ENCODE measurements at places on chromosomes 1 and 21.

GRCh38 chr1:209398313-209398991 is 185.1 kb upstream of the CAMK1G start:
- DNase-seq = no peak

- DNase-seq = peak; percentile 93
Observed at GRCh38 chr1:156070548-156070947, 9.6 kb downstream of the RAB25 start.

- no peak for DNase-seq
Observed at GRCh38 chr1:6247651-6248050, 3.7 kb downstream of the HES3 start.

DNA sequence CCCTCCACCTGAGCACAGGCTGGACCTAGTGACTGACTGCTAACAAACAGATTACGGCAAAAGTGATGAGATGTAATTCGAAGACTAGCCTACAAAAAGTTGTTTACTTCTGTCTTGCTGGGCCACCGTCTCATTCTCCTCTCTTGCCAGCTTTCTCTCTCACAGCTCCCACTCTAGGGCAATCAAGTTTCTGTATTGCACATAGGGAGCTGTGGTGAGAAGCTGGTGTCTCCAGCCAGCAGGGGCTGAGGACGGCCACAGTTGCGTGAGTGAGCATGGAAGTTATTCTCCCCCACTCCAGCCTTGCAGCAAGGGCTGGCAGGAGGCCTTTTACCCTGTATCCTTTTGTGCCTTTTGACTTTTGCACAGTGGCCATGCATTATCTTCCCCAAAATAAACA is 8.6 kb upstream of the COL6A2 start:
- DNase-seq = no peak

DNA sequence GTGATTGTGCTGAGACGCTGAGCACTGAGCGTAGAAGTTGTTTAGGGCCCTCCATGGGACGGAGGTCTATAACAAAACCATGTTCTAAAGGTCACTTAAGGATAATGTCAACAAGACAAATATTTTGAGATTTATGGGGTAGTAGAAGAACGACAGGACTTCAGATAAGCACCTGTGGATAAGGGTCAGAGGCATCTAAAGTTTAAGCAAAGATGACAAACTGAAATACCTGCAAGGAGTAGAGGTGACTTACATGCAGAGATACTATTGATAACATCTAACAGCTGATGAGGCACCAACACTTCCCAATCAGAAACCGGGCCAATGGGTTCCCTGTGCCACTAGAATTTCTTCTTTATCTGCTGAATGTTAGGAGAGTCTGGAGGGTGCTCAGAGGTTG is 83.5 kb downstream of the CENPF start:
- no peak for DNase-seq

DNA sequence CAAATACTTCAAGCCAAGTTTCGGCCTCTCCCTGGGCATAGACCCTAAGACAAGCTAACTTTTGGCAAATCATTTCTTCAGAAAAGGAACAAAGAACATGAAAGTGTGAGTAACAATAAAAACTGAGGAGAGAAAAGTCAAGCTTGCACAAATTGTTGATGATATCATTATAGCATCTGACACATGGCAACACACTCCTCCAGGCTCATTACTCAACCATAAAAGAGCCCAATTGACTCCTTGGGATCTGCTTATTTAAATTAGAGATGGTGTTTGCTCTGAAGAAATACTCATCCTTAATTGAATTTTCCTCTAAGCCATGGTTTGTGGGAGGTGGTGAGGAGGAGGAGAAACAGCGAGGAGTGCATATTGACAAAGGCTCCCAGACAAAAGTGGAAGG is 54.5 kb downstream of the TNFSF4 start:
- DNase-seq = no peak

- no peak for DNase-seq
Observed at GRCh38 chr1:117573386-117574023, 32.3 kb upstream of the TENT5C start.

- DNase-seq = no peak
Observed at GRCh38 chr1:235920596-235921375, 54.1 kb upstream of the LYST start.

DNA sequence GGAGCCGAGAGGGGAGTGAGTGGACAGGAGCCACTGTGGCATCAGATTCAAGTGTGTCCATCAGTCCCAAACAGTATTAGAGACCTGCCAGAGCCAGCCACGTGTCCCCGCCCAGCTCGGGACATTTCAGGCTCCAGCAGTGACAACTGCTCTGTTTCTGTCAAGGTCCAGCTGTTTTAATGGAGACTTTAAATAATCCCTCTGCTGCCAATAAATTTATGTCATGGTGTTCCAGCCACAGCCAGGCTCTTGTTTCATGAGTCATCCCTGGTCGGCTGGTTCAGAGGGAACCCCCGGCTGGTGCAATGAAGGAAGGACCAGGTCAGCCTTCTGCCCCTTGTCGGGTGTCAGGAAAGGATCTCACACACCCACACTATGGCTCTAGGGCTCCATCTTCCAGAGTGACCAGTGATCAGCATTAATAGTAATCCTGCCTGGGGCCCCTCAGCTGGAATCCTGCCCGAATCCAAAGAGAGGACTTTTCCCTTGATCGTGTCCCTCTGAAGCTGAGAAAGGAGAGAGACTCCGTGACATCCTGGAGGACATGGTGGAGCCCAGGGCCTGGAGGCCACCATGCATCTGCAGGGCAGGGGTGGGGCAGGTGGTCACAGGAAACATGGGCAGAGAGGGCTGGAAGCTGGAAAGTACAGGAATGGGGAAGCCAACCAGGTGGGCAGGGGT is 197.3 kb downstream of the MATN1 start:
- DNase-seq = no peak

All from NCI-H1092 (cell line).